ENCODE measurements at places on chromosomes 7 and 10.

DNA sequence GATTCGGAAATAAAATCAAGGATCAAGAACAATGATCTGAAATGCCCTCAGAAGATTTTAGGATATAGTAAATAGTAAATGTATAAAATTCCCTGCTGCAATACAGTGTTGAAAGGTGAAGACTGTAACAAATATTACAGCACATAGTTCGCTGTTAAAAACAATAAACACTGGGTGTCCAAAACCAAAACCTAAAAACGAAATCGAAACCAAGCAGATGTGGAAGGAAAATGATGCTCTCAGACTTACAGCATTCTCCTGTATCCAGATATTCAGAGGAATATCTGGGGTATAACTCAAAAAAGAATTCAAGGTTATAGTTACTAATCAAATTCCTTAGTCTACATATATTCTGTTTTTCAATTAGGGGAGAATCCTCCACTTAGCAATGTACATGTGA is 708.1 kb upstream of the PCDH15 start:
- DNase-seq: no peak

DNA sequence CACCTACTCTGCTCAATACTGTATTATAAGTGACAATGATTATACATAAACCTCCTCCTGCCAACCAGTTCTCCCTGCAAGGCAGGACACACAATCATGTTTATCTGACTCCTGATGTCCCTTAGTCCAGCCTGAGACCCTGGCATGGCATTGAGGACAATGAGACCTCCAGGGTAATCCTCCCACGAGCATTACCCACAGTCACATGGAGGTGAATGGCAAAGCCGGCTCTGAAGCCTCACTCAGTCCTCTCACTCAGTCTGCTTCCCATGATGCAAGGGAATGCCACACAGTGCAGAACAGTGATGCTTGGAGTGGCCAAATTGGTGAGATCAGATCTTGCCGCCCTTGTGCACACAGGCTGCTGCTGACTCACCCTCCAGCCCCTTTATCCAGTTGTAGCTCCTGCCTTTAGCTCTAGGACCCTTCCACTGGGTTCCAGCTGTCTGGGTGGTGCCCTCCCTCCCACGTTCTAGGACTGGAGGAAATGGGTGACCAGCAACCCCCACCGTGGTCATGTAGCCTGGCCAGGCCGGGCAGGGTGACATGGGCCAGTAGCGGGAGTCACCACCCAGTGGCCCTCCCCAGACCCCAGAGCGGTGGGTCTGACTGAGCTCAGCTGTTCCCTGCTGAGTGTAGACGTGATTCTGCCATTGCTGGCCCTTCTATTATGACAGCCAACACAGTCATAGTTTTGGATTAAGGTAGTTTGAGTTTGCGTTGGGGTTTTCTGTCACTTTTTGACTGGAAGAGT is 5.5 kb upstream of the ADCY1 start:
- no peak for DNase-seq

DNA sequence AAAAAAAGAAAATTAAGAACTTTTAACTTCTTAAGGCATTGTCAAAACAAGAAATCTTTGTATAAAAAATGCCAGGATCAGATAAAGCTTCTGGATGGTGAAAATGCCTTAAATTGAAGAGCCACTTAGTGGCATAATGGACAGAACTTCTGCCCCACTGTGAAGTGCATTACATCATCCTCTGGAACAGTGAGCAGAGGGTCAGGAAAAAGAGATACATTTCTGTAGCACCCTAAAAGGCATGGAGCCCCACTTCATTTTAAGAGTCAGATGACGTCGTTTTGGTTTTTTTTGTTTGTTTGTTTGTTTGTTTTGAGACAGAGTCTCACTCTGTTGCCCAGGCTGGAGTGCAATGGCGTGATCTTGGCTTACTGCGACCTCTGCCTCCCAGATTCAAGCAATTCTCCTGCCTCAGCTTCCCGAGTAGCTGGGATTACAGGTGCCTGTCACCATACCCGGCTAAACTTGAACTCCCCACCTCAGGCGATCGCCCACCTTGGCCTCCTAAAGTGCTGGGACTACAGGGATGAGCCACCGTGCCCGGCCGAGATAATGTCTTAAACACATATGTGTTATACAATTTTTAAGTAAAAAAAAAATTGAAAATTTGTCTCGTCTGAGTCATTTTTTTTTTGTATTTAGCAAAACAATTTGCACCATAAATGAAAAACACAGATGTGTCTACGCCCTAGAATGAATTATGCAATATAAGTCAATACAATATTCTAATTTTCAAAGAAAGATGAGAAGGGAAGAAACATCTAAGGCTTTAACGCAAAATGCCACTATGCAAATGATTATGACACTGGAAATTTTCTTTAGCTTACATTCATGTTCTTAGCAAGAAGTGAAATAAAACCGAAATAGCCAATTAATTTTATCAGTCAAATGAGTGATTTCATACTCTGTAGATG is 29.2 kb downstream of the SLC13A1 start:
- DNase-seq: no peak

DNA sequence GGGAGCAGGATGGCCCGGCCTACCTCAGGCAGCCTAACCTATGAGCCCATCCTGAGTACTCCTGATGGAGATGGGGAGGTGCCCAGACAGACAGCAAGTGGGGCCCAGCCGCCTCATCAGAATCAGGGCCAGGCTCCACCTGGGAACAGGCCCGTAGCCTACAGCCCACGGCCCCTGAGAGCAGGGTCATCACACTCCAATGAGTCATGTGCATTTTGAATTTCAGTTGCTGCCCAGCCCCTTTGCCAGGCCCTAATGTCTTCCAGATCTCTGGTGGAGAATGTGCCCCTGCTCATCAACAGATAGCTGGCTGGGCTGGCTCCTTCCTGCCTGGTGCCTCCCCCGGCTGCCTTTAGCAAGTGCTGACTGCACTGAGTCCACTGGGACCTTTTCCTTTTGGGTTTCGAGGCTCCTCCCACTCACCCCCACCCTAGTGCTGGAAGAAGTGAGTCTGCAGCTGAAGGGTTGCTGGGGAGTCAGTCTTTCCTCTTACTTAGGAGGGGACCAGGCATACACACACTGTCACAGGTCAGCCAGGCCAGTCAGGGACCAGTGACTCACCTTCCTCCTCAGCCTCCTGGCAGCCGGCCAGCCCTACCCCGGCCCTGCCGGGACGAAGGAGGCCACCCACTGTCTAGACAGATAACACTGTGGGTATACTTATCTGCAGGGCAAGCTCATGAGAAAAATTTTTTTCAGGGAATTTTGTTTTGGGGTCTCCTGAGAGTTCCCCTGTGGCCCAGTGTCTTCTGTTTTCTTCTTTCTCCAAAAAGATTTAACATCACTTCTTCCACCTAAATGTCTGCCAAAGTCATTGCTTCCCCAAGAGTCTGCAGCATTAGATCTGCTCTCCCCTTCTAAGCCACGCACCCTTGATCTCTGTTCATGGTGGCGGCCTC is 9.1 kb upstream of the ASIC3 start:
- peak; percentile 78 for DNase-seq

- no peak for DNase-seq
Measured at GRCh38 chr7:32519763-32520162, 24.5 kb downstream of the AVL9 start.

DNA sequence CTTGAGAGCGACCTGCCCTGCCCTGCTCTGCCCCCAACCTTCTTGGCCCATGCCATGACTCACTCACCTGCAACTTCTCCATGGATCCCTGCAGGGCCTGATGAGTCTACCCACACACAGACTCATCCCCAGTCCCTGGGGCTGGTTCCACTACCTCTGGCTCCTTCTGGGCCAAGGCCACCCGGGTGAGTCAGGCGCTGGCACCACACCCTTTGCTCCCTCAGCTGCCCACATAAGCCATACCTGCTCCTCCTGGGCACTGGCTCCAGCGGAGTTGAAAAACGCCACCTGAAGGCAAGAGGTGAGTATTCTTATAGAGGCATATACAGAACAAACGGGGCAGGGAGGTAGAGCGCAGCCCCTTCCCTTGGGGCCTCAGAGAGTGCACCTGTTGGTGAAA is 16.2 kb upstream of the MTPAP start:
- DNase-seq: no peak

Data from stimulated activated CD4-positive, alpha-beta T cell treated with anti-CD3 and anti-CD28 coated beads, Interleukin-15, amount 100 ng/mL, for 48 hours (primary cell).